T-cell (primary cell): ENCODE measurements at places on chromosomes 13 and 19.

DNA sequence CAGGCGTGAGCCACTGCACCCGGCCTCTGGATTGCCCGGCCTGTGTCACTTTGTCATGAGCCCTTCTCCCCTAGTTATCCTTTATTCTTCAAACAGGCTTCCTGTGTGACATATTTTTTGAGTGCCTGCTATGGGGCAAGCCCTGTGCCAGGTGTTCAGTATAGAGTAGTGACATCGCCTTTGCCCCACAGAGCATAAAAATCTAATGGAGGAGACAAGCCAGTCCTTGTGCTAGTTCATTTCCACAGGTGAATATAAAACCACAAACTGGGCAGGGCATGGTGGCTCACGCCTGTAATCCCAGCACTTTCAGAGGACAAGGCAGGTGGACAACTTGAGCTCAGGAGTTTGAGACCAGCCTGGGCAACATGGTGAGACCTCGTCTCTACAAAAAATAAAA, 43.2 kb downstream of the BBC3 start:
- DNase-seq = peak; percentile 3

GRCh38 chr13:53144826-53145225, 116.2 kb downstream of the OLFM4 start:
- DNase-seq = no peak

DNA sequence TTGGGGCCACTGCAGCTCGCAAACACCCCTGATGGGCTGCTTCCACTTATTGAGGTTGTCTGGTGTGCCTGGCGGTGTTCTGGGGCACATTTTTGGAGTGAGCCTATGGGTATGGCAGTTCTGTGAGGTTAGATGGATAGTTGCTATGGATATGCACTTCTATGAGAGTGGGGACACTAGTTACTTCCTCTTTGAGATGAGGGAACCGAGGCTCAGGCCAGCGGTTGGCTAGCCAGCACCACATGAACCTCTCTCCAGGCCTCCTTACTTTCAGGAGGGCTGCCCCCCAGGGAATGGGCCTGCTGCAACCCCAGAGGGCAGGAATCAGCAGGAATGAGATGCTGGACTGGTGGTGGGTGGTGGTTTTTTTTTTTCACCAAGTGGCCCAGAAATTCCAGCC, 13.5 kb upstream of the PRR19 start:
- DNase-seq = no peak

DNA sequence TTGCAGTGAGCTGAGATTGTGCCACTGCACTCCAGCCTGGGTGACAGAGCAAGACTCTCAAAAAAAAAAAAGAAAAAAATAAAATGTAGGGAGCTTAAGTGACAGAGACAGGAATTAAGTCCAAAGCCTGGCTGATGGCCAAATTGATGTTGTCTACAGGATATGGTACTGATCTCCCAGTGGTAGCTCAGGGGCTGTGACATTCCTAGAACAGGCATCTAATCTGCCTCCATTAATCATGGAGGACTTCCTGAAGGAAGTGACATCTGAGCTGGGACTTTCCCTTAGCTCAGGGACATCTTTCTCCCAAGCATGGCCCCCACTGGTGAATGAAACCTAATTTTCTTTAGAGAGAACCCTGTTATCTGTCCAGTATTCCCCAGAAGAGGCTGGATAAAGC, 11.4 kb upstream of the EDDM13 start:
- DNase-seq = no peak

GRCh38 chr13:27463500-27463899, 13.1 kb upstream of the MTIF3 start:
- no peak for DNase-seq

DNA sequence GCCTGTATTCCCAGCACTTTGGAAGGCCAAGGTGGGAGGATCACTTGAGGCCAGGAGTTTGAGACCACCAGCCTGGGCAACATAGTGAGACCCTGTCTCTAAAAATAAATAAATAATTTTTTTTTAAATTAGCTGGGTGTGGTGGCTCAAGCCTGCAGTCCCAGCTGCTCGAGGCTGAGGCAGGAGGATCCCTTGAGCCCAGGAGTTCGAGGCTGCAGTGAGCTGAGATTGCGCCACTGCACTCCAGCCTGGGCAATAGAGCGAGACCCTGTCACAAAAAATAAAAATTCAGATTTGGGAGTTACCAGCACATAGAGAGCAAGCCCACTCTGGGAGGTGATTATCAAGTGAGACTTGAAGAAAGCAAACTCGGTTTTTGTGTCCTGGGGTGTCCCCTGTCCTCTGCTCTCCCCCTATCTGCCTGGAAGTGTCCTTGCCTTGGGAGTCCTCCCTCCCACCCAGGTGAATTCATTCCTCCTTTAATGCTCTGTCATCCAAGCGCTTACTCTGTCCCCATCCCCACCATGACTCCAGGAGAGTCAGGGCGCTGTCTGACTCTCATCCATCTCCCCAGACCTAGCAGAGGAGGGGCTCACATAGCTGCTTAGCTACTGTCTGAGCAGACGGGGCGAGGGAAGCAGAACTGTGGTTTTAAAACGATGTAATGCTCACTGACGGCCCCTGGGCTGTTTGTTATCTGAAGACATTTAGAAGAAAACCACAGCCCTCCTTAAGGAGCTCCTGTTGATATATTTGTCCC, 146.8 kb downstream of the STK24 start:
- no peak for DNase-seq

DNA sequence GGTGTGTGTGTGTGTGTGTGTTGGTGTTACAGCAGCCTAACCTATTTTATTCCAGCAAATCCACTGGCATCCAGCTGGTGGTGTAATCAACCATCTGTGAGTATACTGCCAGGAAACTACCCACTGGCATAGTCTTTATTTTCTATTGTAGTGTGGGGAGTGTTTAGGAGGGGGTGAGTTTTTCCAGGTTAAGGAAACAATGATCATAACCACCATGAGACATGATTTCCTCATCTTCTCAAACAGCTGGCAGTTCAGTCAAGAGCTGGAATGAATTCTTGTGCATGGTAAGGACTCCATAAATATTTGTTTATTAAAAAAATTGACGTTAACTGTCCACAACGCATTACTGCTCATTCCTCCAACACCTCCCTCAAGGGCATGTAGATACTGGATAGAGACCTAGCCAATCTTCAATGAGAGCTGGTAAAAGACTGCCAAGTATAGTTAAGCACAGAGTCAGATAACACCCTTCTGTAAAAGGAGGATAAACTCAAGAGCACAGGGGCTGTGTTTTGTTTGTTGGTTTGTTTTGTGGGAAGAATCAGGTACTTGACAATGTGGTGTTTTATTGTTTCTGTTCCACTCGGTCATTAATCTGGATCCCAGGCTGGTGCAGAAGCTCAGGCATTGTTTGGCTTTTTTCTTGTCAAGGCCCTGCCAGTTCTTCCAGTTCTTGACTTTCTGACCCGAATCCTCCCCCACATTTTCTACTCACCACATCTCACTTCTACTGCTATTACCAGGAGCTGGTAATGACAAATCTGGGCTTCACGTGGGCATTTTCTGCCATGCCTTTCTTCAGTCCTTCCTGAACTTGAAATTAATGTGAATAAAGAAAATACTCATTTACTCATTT, 31.6 kb upstream of the SLC46A3 start:
- DNase-seq = no peak

DNA sequence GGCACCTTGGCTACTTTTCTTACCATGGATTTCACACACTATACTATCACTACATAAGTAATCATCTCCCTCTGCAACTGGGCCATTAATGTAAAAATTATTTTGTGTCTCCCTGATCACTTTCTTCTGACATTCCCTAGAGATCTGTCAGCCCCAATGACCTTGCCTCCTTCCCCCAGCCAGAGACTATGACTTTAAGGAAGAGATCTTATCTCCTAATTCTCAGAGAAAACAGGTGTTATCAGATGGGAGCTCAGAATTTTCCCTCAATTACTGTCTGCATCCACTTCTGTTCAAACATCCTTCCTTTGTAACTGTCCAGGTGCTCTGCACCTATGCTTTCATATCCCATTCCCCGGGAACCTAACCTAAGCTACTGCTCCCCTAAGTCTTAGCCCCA, 397.5 kb downstream of the DIAPH3 start:
- no peak for DNase-seq

- no peak for DNase-seq
Measured at GRCh38 chr13:113861433-113862030, 2.3 kb downstream of the GAS6 start.

DNA sequence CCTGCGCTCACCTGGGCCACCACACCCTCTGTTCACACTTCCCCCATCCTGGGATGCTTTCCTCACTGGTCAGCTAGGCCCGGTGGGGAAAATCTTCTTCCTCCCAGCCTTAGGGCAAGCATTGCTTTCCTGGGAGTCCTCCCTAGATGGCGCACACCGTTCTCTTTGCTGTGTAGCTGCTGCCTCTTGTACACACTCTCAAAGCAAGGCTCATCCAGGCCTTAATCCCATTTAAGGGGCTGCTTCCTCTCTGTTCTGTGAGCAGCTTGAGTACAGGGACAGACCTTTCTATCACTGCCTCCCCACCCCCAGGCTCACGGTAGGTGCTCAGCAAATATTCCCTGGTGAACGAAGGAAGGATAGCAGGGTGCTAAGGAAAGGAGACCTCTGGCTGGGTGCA, 11.1 kb downstream of the SLC7A10 start:
- DNase-seq = no peak

- DNase-seq = no peak
Measured at GRCh38 chr19:7200736-7201135, 93.5 kb downstream of the INSR start.

DNA sequence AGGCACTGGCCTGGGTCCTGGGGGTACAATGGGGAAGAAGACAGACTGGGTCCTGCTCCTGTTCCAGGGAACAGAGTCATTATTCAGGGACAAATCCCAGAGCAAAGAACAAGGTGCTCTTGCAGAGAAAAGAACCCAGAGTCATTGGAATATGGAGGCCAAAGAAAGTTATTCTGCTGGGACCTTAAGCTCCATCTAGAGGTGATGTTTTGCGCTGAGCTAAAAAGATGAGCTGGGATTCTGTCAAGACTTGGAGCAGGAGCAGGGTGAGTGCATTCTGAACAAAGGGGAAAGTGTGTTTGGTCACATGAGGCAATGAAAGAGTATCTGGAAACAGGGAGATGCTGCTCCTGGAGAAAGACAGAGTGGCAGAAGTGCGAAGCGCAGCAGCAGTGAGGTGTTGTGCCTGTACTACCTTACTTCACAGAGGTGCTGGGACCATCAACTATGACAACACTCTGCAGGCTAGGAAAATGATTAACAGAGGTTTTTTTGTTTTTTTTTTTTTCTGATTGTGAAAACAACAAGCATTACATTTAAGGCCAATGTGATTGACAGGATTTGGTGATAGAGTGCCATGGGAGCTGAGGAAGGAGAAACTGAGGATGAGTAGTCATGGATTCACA, 95.3 kb upstream of the TNFSF11 start:
- DNase-seq = no peak

- no peak for DNase-seq
Measured at GRCh38 chr13:50687545-50687944, 155.9 kb downstream of the DLEU7 start.

DNA sequence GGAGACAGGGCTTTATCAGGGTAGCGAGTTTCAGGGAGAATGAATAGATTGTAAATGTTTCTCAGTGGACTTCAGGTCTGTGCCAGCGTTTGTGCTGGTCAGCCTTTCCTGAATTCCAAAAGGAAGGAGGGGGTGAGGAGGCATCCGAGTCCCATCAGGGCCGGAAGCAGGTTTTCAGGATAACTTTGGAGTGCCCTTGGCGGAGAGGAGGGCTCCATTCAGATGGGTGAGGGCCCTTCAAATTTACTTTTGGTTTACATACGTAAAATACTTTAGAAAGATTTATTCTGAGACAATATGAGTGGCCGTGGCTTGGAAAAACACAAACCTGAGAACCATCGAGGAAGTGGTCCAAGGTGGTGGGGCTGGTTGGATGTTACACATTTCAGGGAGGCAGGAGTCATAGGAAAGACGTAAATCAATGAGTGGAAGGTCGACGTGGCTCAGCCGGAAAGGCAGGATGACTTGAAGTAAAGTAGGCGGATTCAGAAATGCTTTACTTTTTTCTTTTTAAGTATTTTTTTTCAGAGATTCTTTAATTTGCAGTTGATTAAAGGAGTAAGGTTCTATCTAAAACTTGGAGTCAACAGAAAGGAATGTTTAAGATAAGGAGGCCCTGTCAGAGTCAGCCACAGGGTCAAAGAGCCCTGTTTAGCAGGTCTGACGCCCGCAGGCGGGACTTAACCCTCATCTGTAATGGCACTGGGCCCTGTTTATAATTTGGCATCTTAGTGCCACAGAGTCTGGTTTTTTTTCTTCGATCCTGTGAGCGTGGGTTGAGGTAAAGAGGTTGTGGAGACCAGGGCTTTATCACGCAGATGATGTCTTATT, 32.8 kb downstream of the ATP11A start:
- no peak for DNase-seq

DNA sequence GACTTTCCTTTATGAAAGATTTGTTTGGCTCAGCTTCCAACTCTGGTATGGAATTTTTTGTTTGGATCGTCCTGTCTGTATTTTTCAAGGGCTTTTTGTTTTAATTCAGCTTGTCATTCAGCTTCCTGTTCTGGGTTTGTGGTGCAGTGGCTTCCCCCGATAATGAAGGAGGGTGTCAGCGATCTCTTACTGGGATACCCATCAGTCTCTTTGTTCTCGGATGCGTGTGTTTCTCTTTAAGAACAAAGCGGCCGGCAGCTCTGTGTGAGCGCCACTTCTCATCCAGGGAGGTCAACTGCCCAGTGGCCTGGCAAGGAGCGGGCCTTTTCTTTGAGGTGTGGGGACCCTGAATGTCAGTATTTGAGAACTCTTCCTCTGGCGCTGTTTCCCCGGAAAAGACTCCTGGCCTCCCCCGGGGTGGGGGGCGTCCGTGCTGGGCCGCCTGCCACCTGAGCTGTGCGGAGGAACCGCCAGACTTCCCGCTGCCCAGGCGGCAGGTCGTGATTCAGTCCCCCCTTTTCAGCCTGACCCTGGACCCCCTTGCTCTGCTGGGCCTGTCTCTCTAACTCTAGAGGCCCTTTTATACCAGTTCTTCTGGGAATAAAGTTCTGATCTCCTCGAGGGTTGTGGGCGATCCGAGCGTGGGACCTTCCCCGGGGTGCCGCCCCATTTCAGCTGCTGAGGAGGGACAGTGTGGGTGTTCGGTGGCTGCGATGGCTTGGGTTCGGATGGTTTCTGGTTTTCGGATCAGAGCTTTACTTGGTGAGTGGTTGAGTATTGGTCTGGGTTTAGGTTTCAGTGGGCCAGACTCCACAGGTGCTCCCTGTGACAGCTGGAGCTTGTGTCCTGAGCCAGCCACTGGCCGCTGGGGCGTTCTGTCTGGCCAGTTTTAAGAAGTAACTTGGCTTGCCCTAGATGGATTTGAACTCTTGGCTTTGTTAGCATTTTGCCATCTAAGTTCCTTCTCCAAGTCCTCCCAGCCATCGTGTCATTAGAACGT, 3.4 kb downstream of the SF3A2 start:
- no peak for DNase-seq

- no peak for DNase-seq
Measured at GRCh38 chr19:50820549-50821247, 2.9 kb downstream of the KLK1 start.

DNA sequence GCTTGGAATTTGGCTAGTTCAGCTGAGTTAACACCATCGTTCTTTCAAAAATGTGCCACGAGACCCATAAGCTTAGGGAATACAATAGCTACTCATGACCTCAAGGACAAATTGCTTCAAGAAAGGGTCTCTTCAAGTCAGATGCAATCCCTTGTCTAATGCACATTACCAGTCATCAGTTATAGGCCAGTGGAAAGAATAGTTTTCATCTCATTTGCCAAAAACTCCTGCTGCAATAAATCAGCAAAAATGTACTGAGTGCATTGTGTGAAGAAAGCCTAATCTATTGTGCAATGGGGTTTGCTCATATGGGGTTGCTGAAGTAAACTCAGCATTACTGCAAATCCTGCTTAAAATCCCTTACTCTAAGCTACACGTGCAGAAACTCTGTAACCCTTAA, 208.3 kb upstream of the NBEA start:
- no peak for DNase-seq

GRCh38 chr19:11367528-11367927, 6.9 kb upstream of the SWSAP1 start:
- no peak for DNase-seq
